SJSA1 (cell line): ENCODE measurements at places on chromosomes 3 and 15.

DNA sequence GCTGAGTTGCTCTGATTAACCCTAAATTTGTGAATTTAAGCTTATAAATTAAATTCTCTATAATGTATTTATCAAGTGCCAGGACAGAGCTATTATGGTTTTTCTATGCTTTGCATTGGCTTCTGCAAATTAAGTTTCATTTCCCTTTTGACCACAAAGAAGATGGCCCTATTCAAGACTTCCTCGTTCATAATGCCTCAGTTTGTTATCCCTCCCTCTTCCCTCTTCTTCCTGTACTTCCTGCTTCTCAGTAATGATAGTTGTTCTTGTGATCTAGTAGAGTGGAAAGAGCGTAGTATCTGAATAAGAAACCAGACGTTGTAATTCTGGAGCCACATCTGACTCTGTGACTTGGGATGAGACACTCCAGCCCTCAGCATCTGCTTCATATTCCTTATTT, 118.7 kb downstream of the CACNA1D start:
- no peak for DNase-seq

DNA sequence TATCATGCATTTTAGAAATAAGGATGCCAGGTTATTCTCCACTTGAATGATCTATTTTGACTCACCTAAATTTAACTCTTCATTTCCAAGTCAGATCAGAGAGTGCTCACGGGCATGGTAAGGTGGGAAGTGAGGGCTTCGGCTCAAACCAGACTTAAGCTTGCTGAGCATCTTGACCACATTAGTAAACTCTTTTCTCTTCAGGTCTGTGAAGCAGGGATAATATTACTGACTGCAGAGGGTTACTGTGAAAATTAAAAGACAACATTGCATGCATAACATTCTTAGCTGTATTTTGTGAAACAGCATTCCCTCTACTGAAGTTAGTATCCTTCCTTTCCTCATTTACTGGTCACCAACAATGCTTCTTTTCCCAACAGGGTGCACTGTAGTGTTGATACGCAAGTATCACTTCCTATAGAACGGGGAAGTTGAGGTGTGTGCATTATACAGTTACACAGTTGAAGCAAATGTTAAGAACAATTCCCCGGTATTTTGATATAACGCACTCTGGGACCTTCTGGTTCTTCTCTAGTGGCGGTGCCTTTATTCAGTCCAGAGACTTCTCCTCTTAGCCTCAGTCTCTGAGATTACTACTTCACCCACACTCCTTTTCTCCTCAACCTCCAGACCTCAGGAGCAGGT, 74.1 kb upstream of the MNS1 start:
- DNase-seq, result no peak

DNA sequence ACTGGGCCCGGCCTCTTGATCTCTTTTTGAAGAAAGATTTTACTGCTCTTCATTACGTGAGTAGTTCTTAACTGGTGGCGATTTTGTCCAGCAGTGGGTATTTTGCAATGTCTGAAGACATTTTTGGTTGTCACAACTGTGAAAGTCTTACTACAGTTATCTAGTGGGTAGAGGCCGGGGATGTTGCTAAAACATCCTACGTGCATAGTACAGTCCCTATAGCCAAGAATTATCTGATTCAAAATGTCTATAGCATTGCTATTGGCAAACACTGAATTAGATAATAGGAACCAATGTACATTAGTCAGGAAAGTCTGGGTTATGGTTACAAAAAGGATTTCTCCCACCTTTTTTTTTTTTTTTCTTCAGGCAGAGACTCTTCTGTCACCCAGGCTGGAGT, 38.1 kb downstream of the FOXL2 start:
- no peak for DNase-seq

GRCh38 chr3:29384640-29385039, 103.8 kb downstream of the RBMS3 start:
- no peak for DNase-seq

DNA sequence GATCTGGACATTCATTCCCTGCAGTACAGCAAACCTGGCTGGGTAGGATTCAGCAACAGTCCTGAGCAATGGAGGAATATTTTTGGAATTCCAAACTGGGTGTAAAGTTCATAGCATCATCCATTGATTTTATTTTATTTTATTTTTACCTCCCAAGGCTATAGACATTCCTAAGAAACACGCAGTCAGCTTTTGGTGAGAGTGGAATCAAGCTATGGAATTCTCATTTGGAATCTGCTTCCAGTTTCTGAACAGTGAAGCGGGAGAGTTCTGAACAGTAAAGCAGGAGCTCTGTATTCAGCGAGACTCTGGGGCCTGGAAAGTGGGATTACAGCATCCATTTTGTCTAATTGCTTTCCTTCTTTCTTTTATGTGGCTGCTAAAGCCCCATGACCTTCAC, 1.4 kb upstream of the PDZRN3 start:
- DNase-seq, result no peak
